Esophagus muscularis mucosa (tissue), 4 donors: ENCODE measurements at places on chromosomes 4 and X.

GRCh38 chr4:12487000-12487399, 997.1 kb downstream of the RAB28 start:
- DNase-seq, result no peak

- DNase-seq, result no peak
These were observed 12.9 kb upstream of the IL13RA1 start for GRCh38 chrX:118714521-118714920.

- no peak for DNase-seq
These were observed 5.2 kb upstream of the PITX2 start for GRCh38 chr4:110627977-110628662.

GRCh38 chr4:173482330-173482931, 47.6 kb downstream of the HAND2 start:
- DNase-seq, result no peak

- no peak for DNase-seq
These were observed 707.1 kb upstream of the SLIT2 start for GRCh38 chr4:19544446-19545125.

DNA sequence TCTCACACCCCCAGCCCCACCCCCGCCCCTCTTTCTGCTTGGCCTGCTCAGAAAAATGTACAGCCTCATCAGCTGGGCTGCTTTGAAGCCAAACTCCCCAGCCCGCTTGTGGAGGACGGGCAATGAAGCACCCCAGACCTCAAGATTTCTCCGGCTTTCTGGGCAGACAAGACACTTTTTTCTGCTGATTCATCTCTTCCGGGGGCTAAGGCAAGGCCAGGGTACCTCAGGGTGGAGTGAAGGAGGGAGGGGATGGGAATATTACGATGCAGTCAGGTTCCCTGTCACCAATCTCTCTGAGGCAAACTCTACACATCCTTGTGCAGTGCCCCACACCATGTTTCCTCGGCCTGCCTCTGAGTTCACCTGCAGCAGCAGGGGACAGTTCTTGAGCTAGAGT, 66.9 kb upstream of the ATP6AP2 start:
- no peak for DNase-seq

DNA sequence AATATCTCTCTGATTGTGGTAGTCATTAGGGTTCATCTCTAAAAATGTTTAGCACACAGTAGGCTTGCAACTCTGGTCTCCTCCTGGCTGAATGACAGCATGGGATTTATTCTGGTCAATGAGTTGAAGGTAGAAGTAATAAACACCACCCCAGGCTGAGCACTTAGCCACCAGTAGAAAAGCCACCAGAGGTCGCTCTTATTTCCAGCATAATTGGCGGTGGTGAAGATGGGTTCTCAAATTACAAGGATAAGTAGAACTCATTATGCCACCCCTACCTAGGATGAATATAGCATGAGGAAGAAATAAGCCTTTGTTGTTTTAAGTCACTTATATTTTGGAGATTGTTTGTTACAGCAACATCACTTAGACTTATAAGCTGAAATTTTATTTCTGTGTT, 302.7 kb downstream of the GPM6A start:
- DNase-seq, result no peak

DNA sequence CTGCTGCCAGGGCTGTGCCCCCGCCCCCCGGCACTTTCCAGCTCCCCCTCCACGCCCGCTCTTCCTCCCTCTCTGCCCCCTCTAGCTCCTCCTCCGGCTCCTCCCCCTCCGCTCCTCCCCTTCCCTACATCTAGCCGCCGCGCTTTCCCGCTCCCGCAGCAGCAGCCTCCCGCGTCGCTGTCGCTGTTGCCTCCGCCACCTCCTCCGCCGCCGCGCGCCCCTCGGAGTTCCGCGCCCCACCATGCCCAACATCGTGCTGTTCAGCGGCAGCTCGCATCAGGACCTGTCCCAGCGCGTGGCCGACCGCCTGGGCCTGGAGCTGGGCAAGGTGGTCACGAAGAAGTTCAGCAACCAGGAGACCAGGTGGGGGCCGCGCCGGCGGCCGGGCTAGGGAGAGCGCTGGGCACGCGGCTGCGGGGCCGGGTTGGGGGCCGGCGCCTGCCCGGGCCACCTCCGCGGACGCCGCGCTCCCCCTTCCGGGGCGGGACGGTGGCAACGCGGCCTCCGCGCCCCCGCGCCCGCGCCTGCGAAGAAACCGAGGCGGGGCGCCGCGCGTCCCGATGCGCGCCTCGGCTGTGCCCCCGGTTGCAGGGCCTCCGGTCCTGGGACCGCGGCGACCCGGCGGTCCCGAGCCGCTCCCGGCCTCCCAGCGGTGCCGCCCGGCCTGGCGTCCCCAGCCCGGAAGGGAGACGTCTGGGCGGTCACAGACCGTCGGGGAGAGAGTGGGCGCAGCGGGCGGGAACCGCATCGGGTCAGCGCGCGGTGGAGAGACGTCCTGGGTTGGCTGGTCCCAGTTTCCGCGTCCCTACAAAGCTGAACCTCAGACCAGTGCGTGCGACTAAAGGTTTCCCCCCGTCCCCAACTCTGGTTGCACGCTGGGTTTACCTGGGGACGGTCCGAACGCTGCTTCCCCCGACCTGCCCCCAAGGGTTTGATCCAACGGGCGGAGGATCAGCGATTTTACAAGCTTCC, at the start of gene PRPS2:
TSS of gene PRPS2 (plus strand) at position 156 of the 972 bp plus-strand sequence. CDS start at position 242, 86 bp downstream.
- DNase-seq, result no peak

- DNase-seq, result no peak
These were observed 28.2 kb upstream of the MSX1 start for GRCh38 chr4:4831266-4831665.

DNA sequence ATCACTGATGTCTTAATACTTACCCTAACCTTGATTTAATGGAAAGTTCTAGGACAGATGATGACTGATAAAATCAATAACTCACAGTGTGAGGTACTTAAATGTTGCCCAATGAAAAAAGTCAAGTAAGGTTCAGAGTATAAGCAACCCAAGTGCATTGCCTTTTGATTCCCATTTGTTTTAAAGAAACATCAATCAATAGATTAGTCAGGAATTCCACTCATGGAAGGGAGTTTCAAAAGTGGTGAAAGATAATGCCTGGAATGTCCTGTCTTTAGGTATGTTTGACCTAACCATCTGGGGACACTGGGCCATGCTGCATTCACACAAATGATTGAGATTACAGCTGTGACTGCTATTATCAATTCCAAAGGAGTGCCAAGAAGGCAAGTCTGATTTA, 259.7 kb downstream of the PPARGC1A start:
- DNase-seq, result no peak

DNA sequence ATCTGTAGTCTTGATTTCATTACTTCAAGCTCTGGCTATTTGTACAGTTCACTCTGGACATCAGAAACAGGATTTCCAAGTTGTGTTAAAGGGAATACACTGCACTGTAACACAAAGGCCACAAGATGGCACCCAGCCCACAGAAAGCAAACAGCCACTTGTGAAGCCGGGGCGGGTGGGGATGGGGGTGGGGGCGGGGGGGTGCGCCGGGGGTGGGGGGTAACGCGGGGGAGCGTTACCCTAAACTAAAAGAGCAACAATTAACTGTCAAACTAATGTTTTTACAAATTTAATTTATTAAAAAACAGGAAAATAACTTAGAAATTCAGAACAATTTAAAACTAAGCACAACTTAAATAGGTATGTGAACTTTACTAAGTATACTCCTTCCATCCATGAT, 27.3 kb downstream of the PRDX4 start:
- DNase-seq, result no peak

DNA sequence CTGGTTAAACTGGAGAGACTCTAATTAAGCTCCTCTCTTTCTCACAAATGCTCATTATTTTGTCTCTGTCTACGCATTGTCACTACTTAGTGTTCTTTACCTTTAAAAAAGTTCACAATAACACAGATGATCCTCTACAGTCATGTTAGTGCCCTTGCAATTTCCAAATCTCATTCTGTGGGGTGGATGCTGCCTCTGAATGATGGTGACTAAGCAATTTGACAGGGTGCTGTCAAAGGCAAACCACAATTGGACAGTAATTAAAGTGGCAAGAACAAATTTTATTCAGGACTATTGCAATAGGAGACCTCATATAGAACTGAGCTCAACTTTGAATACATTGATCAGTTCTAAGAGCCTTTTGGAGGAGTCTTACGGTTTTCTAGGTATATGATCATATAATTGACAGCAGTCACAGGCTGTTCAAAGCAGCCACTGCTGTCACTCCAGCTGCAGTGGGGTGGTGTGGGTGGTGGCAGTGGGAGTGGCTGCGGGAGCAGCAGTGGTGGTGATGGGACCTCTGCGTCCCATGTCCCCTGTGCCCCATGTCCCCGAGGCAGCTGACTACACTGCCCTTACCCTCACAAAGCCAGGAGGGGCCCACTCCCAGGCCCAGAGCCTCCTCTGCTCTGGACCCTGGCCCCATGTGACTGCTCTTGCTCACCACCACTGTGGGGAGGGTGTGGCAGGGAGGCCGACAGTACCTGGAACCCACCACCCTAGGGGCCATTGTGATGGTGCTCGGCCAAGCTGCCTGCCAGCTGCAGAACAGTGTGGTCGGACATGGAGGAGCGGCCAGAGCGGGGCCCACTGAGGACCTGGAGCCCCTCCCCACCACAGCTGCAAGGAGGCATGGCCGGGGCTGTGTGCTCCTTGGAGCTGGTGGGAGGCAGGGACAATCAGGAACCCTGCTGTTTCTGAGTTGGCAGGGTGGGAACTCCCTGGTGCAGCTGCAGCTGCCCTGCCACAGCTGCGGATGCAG, 30.4 kb upstream of the PAGE1 start:
- no peak for DNase-seq
